MG63 (cell line): ENCODE measurements at places on chromosomes 2 and 18.
A peak's percentile ranks its signal among the peaks of the same experiment; 100 is the strongest.

DNA sequence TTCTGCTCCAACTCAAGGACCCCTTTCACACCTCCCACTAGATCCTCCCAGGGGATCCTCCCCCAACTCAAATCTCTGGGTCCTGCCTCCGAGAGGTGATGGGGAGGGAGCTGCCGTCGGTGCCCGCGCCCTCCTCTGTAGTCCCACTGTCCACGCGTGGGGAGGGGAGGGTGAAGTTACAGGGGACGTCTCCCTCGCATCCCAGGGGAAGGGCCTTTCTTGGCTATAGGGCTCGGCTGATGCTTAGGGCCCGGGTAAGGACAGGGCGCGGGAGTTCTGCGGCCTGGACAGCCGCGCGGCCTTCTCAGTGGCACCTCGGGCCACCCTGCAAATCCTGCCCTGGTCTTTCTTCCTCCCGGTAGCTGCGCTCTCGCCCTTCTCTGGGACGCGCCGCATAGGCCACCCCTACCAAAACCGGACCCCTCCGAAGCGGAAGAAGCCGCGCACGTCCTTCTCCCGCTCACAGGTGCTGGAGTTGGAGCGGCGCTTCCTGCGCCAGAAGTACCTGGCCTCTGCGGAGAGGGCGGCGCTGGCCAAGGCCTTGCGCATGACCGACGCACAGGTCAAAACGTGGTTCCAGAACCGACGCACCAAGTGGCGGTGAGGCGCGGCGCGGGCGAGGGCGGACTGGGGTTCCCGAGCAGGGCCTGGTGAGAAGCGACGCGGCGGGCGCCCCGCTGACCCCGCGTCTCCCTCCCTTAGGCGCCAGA is 1.2 kb downstream of the TLX2 start:
- no peak for DNase-seq

DNA sequence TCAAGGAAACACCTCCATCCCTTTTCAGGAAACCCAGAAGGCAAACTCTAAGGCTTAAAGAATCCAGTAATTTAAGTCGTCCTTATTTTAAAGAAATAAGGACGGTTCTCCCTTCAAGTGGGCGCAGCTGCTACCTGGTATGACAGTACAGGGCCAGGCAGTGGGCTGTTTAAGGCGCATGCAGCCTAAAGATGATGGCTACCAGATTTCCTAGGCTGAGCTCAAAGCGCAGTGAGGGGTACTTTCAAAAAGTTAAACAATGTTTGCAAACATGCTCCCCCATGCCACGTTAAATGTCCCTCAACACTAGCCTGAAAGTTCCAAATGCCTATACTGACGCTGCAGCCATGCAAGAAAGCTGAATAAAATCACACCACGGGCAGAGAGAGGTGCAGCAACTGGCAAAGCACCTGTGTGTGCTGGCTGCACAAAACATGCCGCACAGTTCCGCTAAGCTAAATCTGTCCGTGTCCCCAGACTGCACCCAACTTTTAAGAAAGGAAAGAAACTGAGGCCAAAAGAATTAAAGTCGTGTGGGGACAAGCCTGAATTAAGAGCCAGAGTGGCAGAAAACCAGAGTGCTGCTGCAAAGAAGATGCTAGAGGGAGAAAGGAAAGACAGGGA is 583 bp downstream of the HIBCH start:
- DNase-seq, result no peak

DNA sequence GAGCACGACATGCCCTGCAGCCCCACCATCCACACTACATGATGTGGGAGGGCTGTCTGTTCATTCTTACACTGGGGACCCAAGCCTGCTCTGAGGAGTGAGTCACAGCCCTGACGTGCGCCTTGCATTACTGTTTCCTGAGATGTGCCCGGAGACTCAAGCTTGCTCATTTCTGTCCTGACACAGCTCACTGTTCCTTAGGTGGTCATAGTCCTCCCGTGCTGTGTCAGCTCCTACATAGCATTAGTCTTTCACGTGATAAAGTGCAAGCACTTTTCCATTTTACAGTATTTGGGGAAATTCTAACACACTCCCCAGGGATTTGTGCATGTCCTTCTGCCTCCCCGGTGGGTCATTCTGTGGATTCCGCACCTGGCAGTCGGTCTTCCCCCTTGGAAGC is 46.2 kb upstream of the TRIM43B start:
- no peak for DNase-seq

DNA sequence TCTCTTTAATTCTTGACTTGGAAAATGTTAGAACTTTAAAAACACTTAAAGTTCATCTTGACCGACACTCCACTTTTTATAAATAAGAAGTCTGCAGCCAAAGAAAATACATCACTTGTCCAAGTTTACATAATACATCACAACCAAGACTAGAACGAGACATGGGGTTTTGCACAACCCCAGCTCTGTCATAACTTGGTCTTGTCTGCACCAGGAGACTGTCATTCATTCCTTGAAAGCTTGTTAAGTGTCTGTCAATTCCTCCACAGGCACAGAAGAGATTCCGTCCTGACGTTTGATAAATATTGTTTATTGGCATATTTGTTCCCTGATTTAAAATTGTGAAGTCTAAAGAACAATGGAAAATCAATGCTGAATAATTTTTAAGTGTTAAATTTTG is 139.5 kb upstream of the SETBP1 start:
- DNase-seq, result peak; percentile 8

GRCh38 chr2:239465017-239466001 is 64.5 kb upstream of the HDAC4 start:
- DNase-seq, result peak; percentile 98

DNA sequence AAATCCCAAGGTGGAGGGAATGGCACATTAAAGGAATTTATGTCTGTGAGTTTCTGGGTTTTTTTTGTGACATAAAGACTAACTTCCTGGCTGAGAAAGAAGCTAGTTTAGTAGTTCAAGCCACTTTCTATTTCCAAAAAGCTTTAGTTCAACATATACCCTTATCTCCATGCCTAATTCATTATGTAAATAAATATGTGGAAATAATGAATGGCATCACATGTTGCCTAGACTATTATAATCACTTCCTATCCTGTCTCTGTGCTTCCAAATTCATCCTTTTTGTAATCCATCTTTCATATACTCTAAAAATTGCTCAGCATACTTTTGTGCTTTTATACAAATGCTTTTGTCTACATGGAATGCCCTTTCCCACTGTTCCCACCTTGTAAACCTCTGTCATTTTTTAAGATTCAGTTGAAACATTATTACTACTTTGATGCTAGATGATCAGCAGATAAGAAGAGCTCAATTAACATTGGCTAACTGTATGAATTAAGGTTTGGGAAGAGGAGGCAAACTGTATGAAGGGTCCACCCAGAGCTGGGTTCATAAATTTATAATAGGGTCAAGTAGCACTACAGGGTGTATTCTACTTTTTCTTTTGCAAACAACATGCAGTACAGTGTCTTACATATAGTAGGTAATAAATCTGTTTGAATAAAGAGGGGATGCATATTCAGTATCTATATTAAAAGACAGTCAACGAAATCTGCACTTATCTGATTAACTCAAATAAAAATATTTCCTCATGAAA is 61.7 kb upstream of the MTIF2 start:
- DNase-seq, result no peak

GRCh38 chr2:149595056-149595963 is 7.7 kb upstream of the MMADHC start:
- no peak for DNase-seq

GRCh38 chr2:86336675-86337243 is 667 bp downstream of the REEP1 start:
- no peak for DNase-seq

DNA sequence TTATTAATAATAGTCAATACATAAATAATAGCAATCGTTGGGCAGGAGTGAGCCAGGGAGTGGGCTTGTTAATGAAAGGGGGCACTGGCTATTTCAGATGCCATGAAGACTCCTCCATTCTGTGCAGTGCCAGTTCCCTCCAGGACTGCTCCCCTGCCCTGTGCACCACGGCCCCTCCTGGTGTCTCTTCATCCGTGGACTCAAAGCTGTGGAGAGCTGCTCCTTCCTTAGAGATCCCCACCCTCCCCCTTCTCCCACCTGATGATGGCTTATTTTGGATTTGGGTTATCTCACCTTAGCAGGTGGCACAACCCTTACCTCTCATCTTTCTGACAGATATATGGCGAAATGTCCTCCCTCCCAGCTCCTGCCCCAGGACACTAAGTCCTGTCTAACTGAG is 3.1 kb upstream of the CELF4 start:
- no peak for DNase-seq
